ENCODE measurements at places on chromosomes 1 and 21.

DNA sequence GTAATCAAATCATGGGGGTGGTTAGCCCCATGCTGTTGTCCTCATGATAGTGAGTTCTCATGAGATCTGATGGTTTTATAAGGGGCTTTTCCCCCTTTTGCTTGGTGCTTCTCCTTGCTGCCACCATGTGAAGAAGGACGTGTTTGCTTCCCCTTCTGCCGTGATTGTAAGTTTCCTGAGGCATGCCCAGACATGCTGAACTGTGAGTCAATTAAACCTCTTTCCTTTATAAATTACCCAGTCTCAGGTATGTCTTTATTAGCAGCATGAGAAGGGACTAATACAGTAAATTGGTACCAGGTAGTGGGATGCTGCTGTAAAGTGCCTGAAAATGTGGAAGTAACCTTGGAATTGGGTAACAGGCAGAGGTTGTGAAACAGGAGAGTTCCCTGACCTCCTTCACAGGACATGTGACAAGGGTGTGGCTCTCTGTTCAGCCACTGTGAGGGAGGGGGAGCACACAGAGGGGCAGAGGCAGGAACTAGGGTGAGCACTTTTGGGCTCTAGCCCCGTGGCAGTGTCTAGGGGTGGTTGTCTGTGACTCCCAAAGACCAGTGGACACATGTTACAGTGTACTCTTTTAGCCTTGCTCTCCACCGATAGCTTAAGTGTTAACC, 105.3 kb downstream of the BACH1 start:
- no peak for DNase-seq

GRCh38 chr1:28644494-28644893, 1.6 kb upstream of the TAF12 start:
- DNase-seq = no peak

GRCh38 chr1:175861626-175862367, 118.4 kb upstream of the TNR start:
- DNase-seq = no peak

DNA sequence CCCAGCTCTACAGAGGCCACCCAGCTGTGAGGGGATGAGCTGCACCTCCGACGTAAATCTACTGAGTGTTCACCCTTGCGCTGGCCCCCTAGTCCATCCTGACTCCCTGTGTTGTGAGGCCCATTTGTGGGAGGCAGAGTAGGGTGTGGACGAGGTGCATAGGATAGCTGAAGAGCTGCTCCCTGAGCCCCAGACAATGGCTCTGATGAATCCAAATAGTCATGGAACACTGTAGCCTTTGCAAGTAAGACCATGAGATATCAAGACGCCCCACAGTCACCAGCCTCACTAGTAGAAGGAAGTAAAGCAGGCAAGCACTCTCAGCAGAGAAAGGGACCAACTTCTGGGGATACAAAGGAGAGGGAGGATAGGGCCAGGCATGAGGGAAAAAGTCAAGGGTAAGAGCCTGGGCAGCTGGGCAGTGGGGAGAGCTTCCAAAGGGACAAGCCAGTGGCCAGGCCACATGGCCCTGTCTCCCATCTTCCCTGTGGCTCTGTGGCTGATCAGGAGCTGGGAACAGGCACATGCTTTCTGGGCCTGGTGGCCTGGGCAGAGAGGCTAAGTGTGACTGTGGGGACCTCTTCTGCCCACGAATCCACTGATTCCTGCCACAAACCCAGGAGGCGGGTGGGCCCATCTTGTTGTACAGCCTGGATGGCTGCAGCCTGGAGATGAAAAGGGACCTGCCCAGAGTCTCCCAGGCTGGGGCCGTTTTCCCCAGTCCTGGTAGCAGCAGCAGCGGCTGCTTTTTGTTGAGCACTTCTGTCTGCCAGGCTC, 55.5 kb upstream of the EPS8L3 start:
- no peak for DNase-seq

DNA sequence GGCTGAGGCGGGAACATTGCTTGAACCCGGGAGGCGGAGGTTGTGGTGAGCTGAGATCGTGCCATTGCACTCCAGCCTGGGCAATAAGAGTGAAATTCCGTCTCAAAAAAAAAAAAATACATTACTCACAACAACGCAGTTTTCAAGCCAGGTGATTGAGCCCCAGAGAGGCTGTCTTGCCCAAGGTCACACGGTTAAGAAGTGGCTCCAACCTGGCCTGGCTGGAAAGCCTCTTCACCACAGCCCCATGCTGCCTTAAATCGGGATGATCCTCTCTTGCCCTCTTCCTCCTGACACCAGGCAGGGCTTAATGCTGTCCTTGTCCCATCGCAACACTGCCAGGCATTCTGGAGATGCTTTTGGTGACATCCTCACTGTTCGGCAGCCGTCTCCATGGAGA, 21.6 kb downstream of the DRAXIN start:
- no peak for DNase-seq

DNA sequence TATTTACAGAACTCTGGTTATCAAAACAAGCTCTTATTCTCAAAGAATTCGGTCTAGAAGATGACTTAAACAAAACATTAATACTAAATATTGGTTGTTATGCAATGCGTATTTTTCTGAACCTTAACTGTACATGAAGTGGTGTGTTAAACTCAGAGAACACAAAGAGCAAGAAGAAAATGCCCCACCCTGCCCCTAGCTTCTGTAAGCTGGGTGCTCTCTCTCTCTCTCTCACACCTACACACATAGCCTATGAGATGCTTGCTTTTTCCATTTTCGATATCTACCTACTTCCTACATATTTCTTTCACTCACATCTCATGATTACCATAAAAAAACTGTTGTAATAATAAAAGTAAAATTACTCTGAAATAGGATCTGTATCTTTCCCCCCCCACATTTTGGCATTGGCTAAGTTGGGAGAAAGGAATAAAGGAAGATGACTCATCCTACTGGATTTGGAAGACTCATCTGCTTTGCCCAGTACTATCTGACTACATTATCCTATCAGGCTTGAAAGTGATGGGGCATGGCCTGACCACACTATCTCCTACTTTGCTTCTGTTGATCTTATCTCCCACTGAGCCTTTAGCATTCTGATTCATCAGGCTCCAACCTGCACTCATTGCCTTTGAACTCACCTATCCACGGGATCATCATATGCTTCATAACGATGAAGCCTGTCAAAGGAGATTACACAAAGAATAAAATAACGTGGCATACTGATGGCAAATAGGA, 2.9 kb downstream of the CRYZ start:
- no peak for DNase-seq

DNA sequence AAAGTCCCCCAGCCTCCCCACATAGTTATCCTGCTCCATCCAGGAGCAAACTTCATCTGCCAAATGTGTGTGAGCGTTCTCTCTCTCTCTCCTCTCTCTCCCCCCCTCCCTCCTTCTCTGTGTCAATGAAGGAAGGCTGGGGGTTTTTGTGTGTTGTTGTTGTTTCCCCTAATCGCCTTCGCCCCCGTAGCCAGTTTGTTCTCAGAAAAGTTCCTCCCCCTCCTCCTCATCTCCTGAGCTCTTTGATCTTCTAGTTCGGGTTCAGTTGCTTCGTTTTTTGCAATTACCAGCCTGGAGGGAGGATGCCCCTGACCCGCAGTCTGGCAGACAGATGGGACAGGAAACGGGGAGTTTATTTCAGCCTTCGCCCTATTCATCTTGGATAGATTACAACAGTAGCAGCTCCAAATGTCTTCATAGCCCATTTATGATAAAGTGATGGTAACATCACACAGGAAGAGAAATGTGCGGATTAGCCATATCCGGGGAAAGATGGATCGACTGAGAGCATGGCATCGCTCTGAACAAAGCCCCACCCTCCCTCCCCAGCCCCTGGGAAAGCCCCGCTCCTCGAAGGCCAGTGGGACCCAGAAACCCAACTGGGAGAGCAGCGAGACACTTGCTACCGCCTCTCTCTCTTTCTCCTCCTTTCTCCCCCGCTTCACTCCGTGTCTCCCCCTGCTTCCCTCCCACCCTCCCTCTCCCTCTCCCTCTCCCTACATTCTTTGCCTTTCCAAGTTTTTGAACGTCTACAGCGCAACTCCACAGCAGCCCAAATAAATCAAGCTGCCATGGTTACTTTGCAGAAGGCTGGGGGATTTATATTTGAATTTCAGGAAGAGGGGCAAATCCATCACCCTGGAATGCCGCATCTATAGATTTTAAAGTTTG, 139.7 kb upstream of the ARHGEF16 start:
- no peak for DNase-seq

DNA sequence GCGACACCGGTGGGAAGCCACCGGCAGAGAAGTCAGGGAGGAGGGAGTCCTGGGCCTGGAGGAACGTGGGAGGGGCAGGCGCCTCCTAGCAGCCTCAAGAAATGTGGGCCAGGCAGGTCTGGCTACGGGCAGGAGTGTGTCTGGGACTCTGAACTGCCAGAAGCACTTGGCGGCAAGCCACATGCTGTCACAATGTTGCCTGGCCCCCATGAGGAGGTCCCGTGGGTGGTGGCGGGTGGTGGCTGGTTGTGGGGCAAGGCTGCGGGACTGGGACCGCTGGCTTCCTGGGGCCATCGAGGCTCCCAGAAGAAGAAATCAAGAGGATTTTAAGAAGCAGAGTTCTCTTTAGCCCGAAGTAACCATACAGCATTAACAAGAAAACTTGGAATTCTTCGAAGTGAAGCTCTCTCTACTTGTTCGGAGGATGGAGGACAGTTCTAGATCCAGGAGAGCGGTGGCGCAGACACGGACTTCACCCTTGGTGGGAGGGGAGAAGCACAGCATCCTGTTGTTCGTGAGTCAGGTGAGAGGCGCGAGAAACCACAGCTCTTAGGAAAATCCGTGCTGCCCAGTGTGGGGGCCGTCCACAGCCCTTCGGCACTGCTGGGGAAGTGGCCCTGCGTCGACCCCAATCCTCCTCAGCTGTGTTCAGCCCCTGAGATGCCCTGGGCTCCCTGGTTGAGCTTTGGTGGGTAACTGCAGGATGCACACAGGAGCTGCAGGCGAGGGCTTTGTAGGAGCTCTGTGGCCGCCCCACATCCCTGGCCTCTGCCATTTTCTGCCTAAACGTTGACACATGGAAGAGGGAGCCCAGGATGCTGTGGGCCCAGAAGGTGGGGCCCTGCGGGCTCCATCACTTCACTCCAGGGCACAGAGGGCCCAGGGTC, 12.4 kb downstream of the SKI start:
- peak; percentile 73 for DNase-seq

- no peak for DNase-seq
Observed at GRCh38 chr1:101741910-101742309, 254.8 kb downstream of the OLFM3 start.
